ENCODE measurements at places on chromosomes 3 and 15.

DNA sequence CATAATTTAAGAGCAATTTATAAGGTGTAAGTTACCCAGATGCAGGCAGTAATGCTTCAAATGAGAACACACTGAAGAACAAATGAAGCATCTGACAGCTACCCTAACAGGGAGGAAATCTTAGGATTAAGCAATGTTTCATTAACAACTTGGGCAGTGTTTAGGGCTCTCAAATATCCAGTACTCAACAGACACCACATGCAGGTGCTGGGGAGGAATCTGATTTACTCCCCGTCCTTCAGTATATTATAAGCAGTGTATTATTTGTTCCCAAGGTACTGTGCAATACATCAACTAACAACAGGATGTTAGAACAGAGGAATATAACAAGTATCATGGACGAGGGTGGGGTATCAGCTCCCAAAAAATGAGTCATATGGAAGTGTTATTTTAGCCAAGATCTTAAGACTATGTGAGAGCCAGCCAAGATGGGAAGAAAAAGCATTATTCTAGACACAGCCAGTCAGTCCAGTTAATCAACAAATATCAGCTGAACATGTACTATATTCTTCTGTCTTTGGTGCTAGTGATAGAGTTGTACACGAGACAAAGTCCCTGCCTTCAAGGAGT is 20.4 kb downstream of the BTBD1 start:
- DNase-seq = no peak

- DNase-seq = no peak
Observed at GRCh38 chr3:182626484-182627467, 166.5 kb upstream of the ATP11B start.

GRCh38 chr3:188554404-188554803 is 400.4 kb downstream of the LPP start:
- DNase-seq = no peak

DNA sequence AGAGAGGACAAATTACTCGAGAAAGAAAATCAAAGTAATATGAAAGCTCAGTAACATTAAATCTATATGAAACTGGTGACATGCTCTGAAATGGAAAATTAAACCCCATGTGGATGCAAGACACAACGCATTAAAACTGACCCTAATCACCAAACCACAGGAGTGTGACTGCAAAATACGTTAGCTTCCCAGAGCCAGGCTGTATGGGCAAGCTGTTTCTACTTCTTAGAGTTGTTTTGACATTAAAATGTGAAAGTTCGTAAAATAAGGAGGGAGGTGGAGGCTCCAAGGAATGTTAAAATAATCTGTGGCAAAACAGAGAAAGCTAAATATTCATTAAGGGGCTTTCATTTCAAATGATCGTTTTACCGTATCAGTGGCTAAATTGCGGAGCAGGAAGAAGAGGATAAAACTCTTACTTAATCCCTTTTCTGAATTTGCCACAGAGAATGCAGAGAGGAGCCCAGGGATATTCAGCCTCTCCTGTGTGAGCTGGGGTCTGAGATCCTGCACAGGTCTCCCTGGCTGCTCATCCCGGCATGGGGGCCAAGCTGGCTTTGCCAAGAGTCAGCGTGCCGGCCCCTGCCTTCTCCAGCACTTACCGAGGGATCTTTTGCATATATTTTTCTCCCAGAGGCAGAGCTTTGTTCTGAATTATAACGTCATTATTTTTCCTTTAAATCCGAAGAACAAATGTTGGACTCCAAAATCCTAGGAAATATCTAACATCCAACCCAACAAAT is 239.8 kb upstream of the THBS1 start:
- no peak for DNase-seq

DNA sequence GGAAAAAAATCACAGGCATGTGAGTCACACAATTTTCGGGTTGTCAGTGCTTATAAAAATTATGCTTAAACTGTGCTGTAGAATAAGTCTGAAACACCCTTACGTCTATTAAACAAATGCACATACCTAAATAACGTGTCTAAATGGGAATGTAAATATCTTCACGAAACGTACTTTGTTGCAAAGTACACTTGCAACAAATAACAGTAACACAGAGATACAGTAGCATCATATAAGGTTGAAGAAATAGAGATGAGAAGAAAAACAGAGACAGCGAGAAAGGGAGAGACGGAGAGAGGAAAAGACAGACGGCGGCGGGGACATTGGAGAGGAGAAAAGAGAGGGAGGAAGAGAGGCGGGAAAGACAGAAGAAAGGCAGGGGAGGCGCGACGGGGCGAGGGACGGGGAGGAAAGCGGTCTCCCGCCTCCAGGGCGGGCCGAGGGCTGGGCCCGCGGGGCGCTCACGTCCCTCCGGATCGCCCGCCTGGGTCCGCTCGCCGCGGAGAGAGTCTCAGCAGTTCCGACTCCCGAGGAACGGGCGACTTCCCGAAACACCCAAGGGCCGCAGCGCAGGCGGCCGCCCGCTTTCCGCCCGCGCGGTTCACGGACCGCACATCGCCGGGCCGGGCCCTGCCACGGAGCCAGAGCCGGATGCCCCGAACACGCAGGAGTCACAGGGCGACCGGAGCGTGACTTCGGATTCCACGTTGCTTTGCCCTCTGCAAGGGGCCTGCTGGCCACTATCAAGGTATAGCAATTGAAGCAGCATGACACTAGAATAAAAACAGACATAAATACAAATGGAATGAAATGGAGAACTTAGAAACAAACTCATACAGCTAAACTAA is 153.4 kb downstream of the LMLN start:
- no peak for DNase-seq

- DNase-seq = no peak
Observed at GRCh38 chr3:160374925-160375324, 24.1 kb downstream of the IFT80 start.

- DNase-seq = no peak
Observed at GRCh38 chr3:55615694-55616295, 128.7 kb upstream of the WNT5A start.

DNA sequence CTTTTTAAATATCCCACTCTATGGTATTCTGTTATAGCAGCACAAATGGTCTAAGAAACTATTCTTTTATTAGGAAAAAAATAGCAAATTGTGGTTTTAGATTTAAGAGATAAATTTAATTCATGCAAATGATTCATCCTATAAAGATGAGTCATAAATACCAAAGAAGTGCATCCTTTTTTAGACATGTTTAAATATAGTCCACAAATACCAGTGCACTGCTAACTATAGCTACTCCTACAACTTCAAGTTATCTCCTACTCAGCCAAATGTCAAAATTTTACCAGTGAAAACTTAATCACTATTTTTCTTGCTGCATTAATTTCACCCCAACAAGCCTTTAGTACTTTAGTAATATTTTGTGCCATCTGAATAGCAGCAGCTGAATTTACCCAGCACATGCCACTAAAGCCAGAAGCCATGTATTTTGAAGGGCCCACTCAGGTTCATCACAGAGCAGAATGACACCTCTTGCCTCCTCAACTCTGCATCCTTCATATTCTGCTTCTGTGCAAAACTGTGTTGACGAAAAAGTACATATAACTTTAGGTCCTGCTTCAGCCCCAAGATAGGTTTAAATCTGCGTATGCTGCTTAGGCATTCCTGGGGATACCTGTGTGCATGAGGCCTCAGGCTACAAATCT is 24.9 kb downstream of the CX3CR1 start:
- DNase-seq = no peak

DNA sequence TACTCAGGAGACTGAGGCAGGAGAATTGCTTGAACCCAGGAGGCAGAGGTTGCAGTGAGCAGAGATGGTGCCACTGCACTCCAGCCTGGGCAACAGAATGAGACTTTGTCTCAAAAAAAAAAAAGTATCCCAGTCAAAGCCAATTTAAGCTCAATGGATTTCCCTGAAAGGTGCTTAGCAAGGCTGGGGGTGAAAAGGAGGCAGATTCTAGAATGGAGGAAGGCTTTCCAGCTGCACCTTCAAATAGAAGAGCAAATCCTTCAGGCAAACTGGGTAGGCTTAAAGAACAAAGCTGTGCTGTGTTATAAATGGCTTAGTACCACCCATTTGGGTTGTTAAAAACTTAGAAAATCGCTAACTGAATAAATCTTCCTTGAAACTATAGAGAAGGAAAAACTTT is 3.0 kb upstream of the IFT57 start:
- DNase-seq = no peak

GRCh38 chr15:25797936-25798901 is 64.9 kb downstream of the ATP10A start:
- no peak for DNase-seq

DNA sequence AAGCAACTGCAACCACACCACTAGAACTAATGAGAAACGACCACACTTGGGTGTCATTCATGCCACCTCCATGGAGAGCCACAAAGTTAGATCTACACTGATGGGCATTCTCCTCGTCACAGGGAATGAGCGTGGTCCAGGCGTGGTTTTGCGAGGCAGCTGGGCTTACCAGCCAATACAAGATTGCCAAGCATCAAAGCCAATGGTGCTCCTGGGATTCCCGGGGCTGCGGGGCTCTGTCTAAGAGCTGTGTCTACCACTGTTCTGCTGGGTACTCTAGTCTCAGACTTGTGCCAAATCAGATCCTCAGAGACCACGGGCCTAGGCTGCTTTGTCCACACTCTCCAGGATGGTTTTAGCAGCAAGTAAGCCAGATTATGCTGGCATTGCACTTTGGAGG is 43.8 kb downstream of the RAB6B start:
- DNase-seq = no peak
